ENCODE measurements at places on chromosomes 12 and 14. TPM values are rescaled to one million over a fixed set of nuclear protein-coding genes. Genes with fewer than 3 reads are reported as not detected.

Gene MSI1
- polyA plus RNA-seq = 7.5 TPM

Gene TAS2R7
- polyA plus RNA-seq = not detected

Gene KCNK13
- not detected for polyA plus RNA-seq

Gene DLK1
- 14.8 TPM for polyA plus RNA-seq

Gene SLC25A21
- 0.35 TPM for polyA plus RNA-seq

Gene ENDOU
- polyA plus RNA-seq = not detected

Gene CHPT1
- 20.5 TPM for polyA plus RNA-seq

Gene RPL6
- polyA plus RNA-seq = 1,383 TPM

Gene HOXC12
- not detected for polyA plus RNA-seq

All from neural cell (in vitro differentiated cells).